ENCODE measurements at places on chromosomes 3 and 15. TPM values are rescaled to one million over a fixed set of nuclear protein-coding genes. Genes with fewer than 3 reads are reported as not detected.

Gene GOLGA8K
- 0.32 TPM for total RNA-seq

Gene LSAMP
- 0.12 TPM for total RNA-seq

Gene NCEH1
- 11.4 TPM for total RNA-seq

Gene ABHD10
- 24.5 TPM for total RNA-seq

Gene SLC49A4
- total RNA-seq: 38.9 TPM

Gene TGM4
- not detected for total RNA-seq

Gene PLA2G4E
- not detected for total RNA-seq

Gene XRN1
- total RNA-seq: 50.5 TPM

Gene FBXL22
- 1.1 TPM for total RNA-seq

Gene RTP1
- not detected for total RNA-seq

Gene SLC38A3
- total RNA-seq: not detected

Gene ARPP21
- not detected for total RNA-seq

Gene PSTPIP1
- not detected for total RNA-seq

Gene CCDC39
- not detected for total RNA-seq

Measured in hair follicle dermal papilla cell (primary cell).